ENCODE measurements at places on chromosomes 3 and 15. TPM values are rescaled to one million over a fixed set of nuclear protein-coding genes. Genes with fewer than 3 reads are reported as not detected.

DNA sequence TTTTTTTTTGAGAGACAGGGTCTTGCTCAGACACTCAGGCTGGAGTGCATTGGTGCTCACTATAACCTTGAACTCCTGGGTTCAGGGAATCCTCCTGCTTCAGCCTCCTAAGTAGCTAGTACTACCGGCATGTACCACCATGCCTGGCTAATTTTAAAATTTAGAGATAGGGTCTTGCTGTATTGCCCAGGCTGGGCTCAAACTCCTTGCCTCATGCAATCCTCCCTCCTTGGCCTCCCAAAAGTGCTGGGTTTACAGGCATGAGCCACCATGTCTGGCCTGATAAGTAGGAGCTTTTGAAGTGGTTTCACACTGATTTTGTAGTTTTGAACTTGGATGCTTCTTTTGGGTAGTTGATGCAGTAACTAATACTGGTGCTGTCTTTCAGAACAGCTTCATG lies 7.8 kb downstream of the MAP2K1 start:
- DNase-seq: no peak

Gene LSG1
- total RNA-seq: 38.6 TPM

GRCh38 chr3:132654190-132654589 lies 5.4 kb downstream of the ACAD11 start:
- DNase-seq: no peak

- no peak for DNase-seq
These were observed 6.6 kb downstream of the CSPG4 start for GRCh38 chr15:75705854-75706681.

DNA sequence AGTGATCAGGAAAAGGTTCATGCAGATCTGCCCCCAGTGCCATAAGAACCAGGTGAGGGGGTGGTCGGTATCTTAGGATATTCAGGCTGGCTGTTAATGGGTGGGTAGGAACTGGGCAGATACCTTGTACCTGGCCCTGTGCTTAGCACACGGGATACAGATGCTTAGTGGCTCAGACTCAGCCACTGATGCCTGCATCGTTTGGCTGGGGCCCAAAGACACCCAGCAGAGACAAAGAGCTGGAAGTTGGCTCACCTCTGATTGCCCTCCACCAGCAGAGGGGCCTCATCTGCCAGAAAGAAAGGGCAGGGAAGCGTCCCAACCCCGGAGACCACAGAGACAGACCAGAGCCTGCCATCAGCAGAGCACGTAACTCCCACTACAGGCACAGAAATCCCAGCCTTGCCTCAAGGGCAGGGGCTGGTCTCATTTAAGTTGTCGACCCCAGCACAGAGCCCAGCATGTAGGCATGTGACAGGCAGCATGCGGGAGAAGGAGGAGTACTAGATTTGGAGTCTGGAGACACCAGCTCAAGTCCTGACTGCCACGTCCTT lies 64.1 kb upstream of the SLC6A1 start:
- DNase-seq: no peak

Gene GOLGA8K
- total RNA-seq: 1.9 TPM

Gene SMAD6
- total RNA-seq: 8.6 TPM

Gene MYH15
- total RNA-seq: 1.2 TPM

DNA sequence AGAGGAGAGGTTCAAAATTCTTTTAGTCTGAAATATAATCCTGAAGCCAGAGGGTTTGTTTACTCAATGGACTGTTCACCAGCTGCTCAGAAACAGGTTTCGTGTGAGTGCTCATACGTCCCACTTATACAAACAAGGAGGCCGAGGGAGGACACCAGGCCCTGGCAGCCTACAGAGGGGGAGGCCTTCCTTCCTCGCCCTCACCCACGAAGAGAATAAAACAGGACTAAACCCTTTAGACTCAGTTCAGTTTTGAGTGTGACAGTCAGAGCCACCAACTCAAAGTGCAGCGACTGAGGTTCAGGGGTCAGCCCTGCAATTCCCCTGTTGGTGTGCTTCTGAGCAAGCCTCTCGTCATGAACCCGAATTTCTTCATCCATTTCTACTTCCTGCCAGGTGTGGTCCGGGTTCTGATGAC lies 17.3 kb downstream of the FAM174B start:
- no peak for DNase-seq

Gene RBP2
- total RNA-seq: not detected

GRCh38 chr3:175312791-175313190 lies 453.7 kb downstream of the NAALADL2 start:
- no peak for DNase-seq

DNA sequence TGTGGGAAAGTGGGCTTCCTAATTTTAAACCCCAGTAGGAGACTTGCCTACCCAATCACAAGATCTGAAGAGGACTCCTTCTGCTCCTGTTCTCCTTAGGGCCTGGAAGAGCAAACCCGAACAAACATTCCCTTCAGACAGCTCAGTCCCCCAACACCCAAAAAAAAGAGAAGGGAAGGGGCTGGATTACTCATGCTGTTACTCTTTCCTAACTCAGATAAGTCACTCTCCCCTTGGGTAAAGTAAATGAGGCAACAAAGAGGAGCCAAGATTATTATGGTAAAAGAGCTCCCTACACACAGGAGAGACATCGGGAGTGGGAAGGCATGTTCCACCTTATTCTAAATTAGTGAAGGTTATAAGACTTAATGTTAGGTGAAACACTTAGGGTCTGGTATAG lies 18.1 kb upstream of the LEKR1 start:
- DNase-seq: no peak

GRCh38 chr15:79028411-79028964 lies 62.1 kb downstream of the RASGRF1 start:
- peak; percentile 48 for DNase-seq

Gene DNAH12
- 2.8 TPM for total RNA-seq

Gene FAM174B
- total RNA-seq: 23.5 TPM

Gene MEIS2
- 40.1 TPM for total RNA-seq

DNA sequence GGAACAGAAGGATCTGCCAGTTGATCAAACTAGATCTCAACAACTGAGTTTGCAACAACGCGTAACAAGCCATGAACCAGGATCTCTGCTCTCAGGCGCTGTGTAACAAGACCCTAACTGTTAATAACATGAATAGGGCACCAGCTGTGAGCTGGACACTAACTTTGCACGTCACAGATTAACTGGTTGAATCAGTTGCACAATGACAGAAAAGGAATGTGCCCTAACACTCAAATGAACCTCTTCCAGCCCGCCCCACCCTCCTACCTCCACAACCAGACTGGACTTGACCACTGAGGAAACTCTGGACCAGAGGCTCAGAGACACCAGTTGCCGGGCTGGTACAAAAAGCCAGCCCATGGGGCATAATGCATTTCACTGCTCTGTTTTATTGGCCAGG lies 34.3 kb downstream of the MCF2L2 start:
- DNase-seq: no peak

- DNase-seq: no peak
These were observed 530.7 kb upstream of the CFAP20DC start for GRCh38 chr3:59580499-59580898.

Gene CFAP161
- 5.4 TPM for total RNA-seq

GRCh38 chr15:76433798-76434400 lies 97.3 kb downstream of the ISL2 start:
- DNase-seq: no peak

DNA sequence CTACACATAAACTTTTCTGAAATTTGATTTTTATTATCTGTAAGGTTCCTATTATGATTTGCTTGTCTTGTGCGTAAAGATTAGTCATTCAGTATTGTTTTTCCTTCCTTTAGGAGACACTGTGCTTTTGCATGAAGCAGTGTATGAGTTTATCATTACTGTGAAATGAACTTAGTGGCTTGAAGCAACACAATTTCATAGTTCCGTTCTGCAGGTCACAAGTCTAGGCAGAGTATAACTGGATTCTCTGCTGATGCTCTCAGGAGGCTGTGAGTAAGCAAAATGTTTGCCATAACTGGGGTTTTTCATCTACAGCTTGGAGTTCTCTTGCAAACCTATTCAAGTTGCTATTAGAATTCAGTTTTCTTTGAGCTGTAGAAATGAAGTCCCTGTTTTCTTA lies 1136.1 kb downstream of the OTOL1 start:
- DNase-seq: no peak
